Thymus (tissue), 14 donors: ENCODE measurements at places on chromosomes 3 and 15. TPM values are rescaled to one million over a fixed set of nuclear protein-coding genes. Genes with fewer than 3 reads are reported as not detected.

Gene PLCH1
- 29.3 TPM for total RNA-seq

Gene LRRC57
- 9.6 TPM for total RNA-seq

Gene ITPKA
- 0.24 TPM for total RNA-seq

Gene CCR9
- total RNA-seq, result 214 TPM

Gene PLCB2
- 26.5 TPM for total RNA-seq

Gene CCNB2
- 75.1 TPM for total RNA-seq

Gene IGDCC3
- 1.4 TPM for total RNA-seq

Gene APEH
- 90.5 TPM for total RNA-seq

Gene RASGRF1
- 0.47 TPM for total RNA-seq

Gene KNG1
- total RNA-seq, result 0.14 TPM

GRCh38 chr3:181868576-181869082 is 156.9 kb downstream of the SOX2 start:
- H3K27ac ChIP-seq, result no peak overlapping the region
- DNase-seq, result no peak
- H3K36me3 ChIP-seq, result no peaks in the 10 kb centered on the region

GRCh38 chr15:51349156-51349844 is 7.8 kb downstream of the GLDN start:
- H3K4me1 ChIP-seq, result no peaks in the 10 kb centered on the region
- no peaks in the 10 kb centered on the region for H3K27me3 ChIP-seq
- no peak overlapping the region for H3K4me3 ChIP-seq
- DNase-seq, result no peak
- H3K27ac ChIP-seq, result no peak overlapping the region

- no peaks in the 10 kb centered on the region for H3K36me3 ChIP-seq
- H3K4me1 ChIP-seq, result no peaks in the 10 kb centered on the region
- no peaks in the 10 kb centered on the region for H3K27me3 ChIP-seq
- no peak overlapping the region for H3K4me3 ChIP-seq
- no peak overlapping the region for H3K27ac ChIP-seq
Observed at GRCh38 chr15:77857419-77857818, 220.1 kb downstream of the TBC1D2B start.

GRCh38 chr3:155581579-155581978 is 163.3 kb downstream of the PLCH1 start:
- no peaks in the 10 kb centered on the region for H3K27me3 ChIP-seq
- H3K4me3 ChIP-seq, result no peak overlapping the region
- no peaks in the 10 kb centered on the region for H3K4me1 ChIP-seq
- DNase-seq, result peak; percentile 62
- H3K36me3 ChIP-seq, result no peaks in the 10 kb centered on the region

GRCh38 chr3:64940596-64941348 is 253.0 kb upstream of the ADAMTS9 start:
- H3K27ac ChIP-seq, result peak overlapping the region; percentile 65
- no peak overlapping the region for H3K4me3 ChIP-seq
- H3K27me3 ChIP-seq, result no peaks in the 10 kb centered on the region
- no peaks in the 10 kb centered on the region for H3K4me1 ChIP-seq

GRCh38 chr3:42014458-42014920 is 52.6 kb upstream of the ULK4 start:
- H3K36me3 ChIP-seq, result no peaks in the 10 kb centered on the region
- peak; percentile 65 for DNase-seq
- peak overlapping the region; percentile 70 for H3K27ac ChIP-seq
- peak overlapping the region; percentile 80 for H3K4me3 ChIP-seq

- no peak overlapping the region for H3K4me3 ChIP-seq
- no peak for DNase-seq
- no peaks in the 10 kb centered on the region for H3K4me1 ChIP-seq
- no peaks in the 10 kb centered on the region for H3K36me3 ChIP-seq
- H3K27ac ChIP-seq, result no peak overlapping the region
Observed at GRCh38 chr3:123036352-123037014, 8.9 kb upstream of the SEMA5B start.

DNA sequence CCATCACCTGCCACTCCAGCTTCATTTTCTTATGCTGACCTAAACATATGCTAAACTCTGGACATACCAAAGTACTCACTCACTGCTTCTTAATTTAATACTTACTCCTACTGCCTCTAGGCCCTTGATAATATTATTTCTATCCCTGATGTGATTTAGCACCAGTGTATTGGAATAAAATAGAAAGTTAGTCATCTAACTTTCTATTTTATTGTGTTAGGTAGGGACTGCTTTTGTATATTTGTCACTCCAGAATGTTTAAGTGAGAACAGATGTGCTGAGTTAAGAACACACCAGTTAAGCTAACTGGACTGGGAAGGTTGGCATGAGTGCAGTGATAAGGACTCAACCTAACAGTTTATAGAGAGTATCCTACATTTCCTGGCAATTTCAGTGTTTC is 6.5 kb upstream of the CLDN16 start:
- H3K27ac ChIP-seq, result no peak overlapping the region
- no peaks in the 10 kb centered on the region for H3K4me1 ChIP-seq
- H3K4me3 ChIP-seq, result no peak overlapping the region
- no peak for DNase-seq
- H3K36me3 ChIP-seq, result no peaks in the 10 kb centered on the region
- no peaks in the 10 kb centered on the region for H3K27me3 ChIP-seq

- DNase-seq, result no peak
- H3K27ac ChIP-seq, result no peak overlapping the region
- no peak overlapping the region for H3K4me3 ChIP-seq
- H3K36me3 ChIP-seq, result peaks cover 14% of the 10 kb centered on the region
Observed at GRCh38 chr3:33089515-33089914, 7.4 kb downstream of the GLB1 start.

GRCh38 chr15:31149088-31149505 is 47.6 kb upstream of the TRPM1 start:
- no peaks in the 10 kb centered on the region for H3K27me3 ChIP-seq
- H3K27ac ChIP-seq, result peak overlapping the region; percentile 99
- H3K36me3 ChIP-seq, result no peaks in the 10 kb centered on the region

- H3K4me1 ChIP-seq, result no peaks in the 10 kb centered on the region
- no peak for DNase-seq
- no peak overlapping the region for H3K4me3 ChIP-seq
- H3K27ac ChIP-seq, result no peak overlapping the region
Observed at GRCh38 chr3:27511724-27512422, 27.7 kb upstream of the SLC4A7 start.

GRCh38 chr15:74812533-74812932 is at the start of gene LMAN1L:
TSS of gene LMAN1L (plus strand) at chr15:74812835. CDS start at chr15:74812855, 20 bp downstream.
- H3K27ac ChIP-seq, result no peak within 1 kb of the TSS
- no peaks in the 10 kb centered on the region for H3K36me3 ChIP-seq
- DNase-seq, result no peak
- H3K4me3 ChIP-seq, result no peak within 1 kb of the TSS

DNA sequence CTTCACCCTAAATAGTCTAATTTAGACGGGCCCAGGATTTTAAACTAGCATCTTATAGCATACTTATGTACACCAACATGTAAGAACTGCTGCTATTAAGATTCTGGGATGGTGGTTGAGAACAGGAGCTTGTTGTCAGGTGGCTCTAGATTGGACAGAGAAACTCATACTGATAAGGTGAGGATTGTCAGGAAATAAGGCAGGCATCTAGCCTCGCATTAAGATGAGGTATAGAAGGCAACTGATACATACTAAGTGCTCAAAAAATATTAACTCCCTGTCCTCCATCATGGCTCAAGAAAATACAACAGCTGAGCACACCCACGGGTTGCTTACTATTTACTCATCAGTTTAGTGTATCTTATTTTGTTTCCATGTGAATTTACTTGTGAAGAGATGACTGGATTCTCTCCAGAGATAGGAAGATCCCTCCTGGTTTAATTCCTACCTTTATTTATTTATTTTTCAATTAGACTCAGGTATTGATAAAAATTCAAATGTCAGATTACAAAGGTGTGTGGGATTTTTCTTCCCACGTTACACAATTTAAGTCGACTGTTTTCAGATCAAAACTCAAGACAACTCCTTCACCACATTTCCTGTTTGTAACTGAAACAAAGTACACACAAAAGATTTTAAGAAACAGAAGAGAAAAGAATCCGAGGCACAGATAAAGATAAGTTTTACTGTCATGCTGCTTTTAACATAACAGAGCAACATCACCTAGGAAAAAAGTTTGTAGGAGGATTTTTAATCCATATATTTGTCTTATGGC is at the start of gene TRAT1:
Gene TRAT1 (plus strand): TSS at position 664 of the 775 bp plus-strand sequence. CDS start 142 bp downstream, outside the sequence.
- H3K27me3 ChIP-seq, result no peaks in the 10 kb centered on the region
- H3K4me1 ChIP-seq, result peaks cover 36% of the 10 kb centered on the region
- peaks cover 3% of the 10 kb centered on the region for H3K36me3 ChIP-seq
- DNase-seq, result no peak

DNA sequence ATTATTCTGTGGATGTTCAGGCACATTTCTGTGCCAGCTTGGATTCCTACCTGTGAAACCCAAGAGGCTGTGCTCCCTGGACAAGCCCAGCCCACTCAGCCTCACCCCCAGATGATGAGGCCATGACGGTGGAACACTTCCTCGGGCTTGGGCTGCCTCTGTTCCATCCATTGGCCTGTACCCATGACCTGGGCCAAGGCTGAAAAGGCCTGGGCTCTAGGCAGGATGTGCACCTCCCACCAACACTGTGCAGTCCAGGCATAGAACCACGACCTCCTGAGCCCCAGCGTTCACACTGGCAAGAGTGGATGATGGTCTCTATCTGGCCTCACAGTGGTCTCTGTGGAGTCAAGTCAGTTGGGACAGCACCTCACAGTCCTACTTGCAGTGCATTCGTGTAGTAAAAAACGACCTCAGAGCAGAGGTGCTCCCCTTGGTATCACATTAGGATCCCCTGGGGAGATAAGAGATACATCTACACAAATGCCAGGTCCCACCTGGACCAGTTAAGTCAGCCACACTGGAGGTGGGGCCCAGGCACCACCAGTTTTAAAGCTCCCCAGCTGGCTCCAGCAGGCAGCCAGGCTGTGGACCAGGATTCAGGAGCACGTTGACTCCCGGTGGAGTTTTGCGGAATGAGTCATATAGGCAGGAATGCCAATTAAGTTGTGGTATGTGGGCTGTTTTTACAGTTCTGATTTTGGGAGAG is 39.0 kb upstream of the IGF1R start:
- no peaks in the 10 kb centered on the region for H3K36me3 ChIP-seq
- no peak overlapping the region for H3K27ac ChIP-seq
- peaks cover 3% of the 10 kb centered on the region for H3K4me1 ChIP-seq
- no peaks in the 10 kb centered on the region for H3K27me3 ChIP-seq

DNA sequence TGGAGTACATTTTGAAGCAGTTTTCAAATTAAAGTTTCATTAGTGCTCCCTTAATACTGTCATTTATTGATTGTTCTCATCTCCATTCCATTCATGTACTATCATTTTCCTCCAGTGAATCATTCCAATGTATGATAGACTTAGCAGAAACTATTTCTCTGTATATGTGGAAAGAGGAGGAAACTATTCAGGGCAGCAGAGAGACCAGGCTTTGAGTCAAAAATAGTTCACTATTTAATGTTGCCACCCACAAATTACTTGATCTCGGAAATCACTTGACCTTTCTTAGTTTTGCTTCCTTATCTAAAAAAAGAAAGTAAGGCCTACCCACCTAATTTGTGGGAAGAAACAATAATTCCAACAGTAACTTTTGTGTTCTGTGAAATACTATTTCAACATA is 610.5 kb upstream of the ZNF385D start:
- no peaks in the 10 kb centered on the region for H3K36me3 ChIP-seq
- H3K27me3 ChIP-seq, result no peaks in the 10 kb centered on the region
- no peak overlapping the region for H3K4me3 ChIP-seq
- H3K27ac ChIP-seq, result no peak overlapping the region
- H3K4me1 ChIP-seq, result no peaks in the 10 kb centered on the region

GRCh38 chr3:194265505-194265892 is 85.6 kb downstream of the CPN2 start:
- H3K4me3 ChIP-seq, result no peak overlapping the region
- H3K27me3 ChIP-seq, result no peaks in the 10 kb centered on the region
- DNase-seq, result no peak
- H3K36me3 ChIP-seq, result no peaks in the 10 kb centered on the region

- H3K4me1 ChIP-seq, result no peaks in the 10 kb centered on the region
- H3K4me3 ChIP-seq, result peak overlapping the region; percentile 26
- no peak for DNase-seq
- H3K27ac ChIP-seq, result no peak overlapping the region
- peaks cover 38% of the 10 kb centered on the region for H3K27me3 ChIP-seq
- no peaks in the 10 kb centered on the region for H3K36me3 ChIP-seq
Observed at GRCh38 chr15:80404761-80405553, 775 bp downstream of the ARNT2 start.

- H3K27me3 ChIP-seq, result no peaks in the 10 kb centered on the region
- H3K4me3 ChIP-seq, result no peak overlapping the region
- peaks cover 10% of the 10 kb centered on the region for H3K4me1 ChIP-seq
Observed at GRCh38 chr15:55281517-55282228, 7.9 kb downstream of the RAB27A start.

GRCh38 chr3:136069933-136070332 is 104.4 kb downstream of the PPP2R3A start:
- no peak overlapping the region for H3K4me3 ChIP-seq
- H3K27me3 ChIP-seq, result no peaks in the 10 kb centered on the region
- no peak for DNase-seq
- no peaks in the 10 kb centered on the region for H3K36me3 ChIP-seq
